Neural progenitor cell (in vitro differentiated cells): ENCODE measurements at places on chromosomes 11 and 22. TPM values are rescaled to one million over a fixed set of nuclear protein-coding genes. Genes with fewer than 3 reads are reported as not detected.
A peak's percentile ranks its signal among the peaks of the same experiment; 100 is the strongest.

PDE2A gene
- total RNA-seq = 0.11 and 2.3 TPM in 2 replicates

PRPF19 gene
- total RNA-seq = 34.5 and 72.7 TPM in 2 replicates

CABP4 gene
- total RNA-seq = not detected in 2 replicates

DNA sequence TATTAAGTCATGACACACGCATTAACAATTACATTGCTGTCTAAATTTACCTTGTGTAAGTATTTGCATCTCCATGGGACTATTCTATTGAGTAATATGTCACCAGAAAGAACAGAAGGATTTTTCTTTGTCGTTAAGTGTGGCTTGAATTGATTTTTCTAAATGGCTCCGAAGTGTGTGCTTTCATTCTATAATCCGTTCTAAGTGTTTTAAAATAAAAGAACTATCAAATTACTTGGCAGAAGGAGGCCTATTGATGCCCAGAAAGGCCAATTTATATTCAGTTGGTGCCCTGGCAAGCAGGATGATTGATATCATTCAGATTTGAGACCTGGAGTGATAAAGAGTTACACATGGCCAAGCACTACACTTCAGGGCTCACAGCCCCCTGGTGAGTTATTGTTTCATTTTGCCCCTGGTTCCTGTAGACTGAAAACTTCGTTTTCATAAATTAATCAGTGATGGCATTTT lies 538.9 kb upstream of the ANO5 start:
- DNase-seq = peak; percentile 11

- no peak for DNase-seq
Observed at GRCh38 chr11:121711939-121712338, 259.2 kb upstream of the SORL1-AS1 start.

DNA sequence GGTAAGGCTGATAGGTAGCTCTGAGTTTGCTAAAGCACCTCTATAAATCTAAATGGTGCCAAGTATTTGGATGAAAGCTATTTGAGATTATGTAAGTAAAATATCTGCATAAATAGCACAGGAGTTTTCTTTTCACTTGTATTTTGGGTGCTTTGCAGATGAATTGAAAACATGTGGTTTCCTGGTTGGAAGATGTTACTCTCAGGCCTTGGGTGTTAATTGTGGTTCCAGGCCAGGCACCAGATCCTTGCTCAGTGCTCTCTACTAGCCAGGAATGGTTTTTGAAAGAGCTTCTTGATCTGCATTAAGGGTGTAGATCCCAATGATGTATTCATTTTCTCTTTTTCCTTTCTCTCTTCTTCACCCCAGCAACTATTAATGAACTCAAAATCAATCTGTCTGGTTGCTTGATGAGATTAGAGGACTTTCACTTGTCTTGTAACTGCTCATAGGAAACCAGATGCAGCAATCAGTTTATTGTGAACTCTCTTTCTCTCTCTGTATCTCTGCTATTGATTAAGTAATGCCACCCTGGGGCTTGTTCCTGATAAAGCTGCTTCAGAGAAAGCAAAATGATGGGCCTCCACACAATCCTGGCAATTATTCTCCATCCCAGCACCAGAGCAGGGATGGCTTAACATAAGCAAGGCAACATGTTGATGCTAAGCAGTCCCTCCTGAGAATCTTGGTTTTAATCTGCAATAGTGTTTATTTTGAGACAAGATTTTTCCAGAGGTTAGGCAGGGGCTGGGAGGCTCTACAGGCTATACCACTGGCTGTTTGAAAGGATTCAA lies 147.0 kb upstream of the NTM start:
- no peak for DNase-seq

- no peak for DNase-seq
Observed at GRCh38 chr11:86477495-86478155, 102.9 kb downstream of the CCDC81 start.

- DNase-seq = no peak
Observed at GRCh38 chr22:50513175-50513574, 5.2 kb downstream of the NCAPH2 start.

DNA sequence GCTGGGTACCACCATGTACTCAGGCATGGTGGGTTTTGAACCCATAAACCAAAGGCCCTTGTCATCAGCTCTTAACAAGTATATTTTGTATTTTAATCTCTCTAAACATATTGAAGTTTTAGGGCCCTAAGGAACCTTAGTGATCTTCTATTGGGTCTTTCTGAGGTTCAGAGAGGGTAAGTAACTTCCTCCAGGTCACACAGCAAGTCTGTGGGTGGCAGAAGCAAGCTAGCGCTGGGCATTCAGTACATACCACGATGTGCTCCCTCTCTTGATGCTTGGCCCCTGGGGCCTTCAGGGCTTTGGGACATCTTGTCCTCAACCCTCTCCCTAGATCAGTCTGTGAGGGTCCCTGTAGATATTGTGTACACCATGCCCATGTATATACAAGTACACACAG lies 12.7 kb downstream of the RASD2 start:
- DNase-seq = no peak

ATXN10 gene
- 125 and 168 TPM in 2 replicates for total RNA-seq

OR52J3 gene
- not detected in 2 replicates for total RNA-seq

GRCh38 chr11:82901922-82902485 lies 468 bp downstream of the DDIAS start:
- DNase-seq = no peak

DNA sequence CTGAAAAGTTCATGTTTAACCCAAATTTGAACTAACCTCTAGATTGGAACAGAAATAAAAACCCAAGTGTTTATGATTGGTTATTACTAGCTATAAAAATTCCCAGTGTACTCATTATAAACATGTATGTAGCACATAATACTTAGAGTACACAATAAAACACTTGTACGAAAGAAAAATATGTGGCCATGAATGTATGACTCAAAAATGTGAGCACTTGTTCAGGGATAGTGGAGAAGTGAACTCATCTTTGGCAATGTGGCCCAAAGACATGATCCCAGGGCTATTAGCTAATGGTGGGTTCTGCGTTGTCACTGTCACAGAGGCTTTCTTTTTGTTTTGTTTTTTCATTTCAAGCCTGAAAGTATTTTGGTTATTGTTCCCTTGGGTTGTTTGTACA lies 72.0 kb downstream of the PPFIBP2 start:
- no peak for DNase-seq

DNA sequence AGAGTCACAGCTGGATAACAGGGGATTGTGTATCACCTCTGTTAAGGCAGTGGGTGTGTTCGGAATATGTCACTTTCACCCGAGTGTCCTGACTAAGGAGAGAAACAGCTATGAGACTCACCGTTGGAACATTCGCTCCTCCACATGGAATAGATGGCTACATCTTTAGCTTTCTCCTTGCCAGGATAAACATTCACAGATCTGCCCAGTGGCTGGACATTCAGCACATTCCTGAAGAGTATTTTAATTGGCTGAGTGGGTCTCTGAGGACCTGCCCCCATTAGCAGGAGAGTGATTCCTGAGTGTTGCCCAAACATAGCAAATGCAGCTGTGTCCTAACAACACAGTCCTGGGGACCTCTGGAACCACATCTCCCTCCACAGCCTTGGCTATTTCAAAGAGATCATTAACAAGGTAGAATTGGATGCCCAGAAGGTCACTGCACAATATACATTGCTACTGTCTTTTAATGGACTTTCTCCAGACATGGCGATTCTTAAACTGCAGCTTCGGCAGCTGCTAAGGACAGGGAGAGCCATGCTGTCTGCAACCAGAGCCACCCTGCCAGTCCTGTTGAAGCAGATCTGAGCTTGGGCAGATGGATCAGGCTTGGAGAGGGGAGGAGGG lies 435.0 kb upstream of the CADM1 start:
- DNase-seq = no peak

CHST1 gene
- total RNA-seq = 0.53 TPM in 1 of 2 replicates, not detected in the other

GRCh38 chr11:125468025-125468424 lies 28.0 kb downstream of the FEZ1 start:
- no peak for DNase-seq

DNA sequence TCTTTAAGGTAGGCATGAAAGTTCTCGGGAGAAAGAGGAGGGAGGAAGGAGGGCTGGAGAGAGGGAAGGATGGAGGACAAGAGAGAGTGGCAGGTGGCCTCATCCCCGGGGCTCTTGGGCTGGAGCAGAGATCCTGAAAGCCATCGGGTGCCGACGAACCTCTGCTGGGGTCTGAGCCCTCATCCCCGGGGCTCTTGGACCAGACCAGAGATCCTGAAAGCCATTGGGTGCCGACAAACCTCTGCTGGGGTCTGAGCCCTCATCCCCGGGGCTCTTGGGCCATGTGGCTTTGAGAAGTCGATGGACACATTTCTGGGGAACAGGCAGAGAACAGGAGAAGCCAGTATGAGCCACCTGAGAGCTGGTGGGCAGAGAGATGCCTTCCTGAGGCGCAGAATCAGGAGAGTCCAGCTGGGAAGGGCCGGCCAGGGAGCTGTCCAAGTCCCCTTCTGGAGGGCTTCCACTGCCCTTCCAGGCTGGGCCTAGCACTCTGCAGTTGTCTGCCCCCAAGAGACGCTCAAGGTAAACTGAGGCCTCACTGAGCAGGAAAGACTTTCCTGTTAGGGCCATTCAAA lies 1398.1 kb downstream of the BRD1 start:
- DNase-seq = no peak

GRCh38 chr11:15108592-15109130 lies 6.1 kb upstream of the INSC start:
- DNase-seq = no peak
